ENCODE measurements at places on chromosomes 5 and 9.

- H3K27me3 ChIP-seq, result peaks cover 3% of the 10 kb centered on the region
- no peaks in the 10 kb centered on the region for H3K36me3 ChIP-seq
- H3K27ac ChIP-seq, result no peak overlapping the region
- H3K4me1 ChIP-seq, result peaks cover 2% of the 10 kb centered on the region
- H3K4me3 ChIP-seq, result no peak overlapping the region
Measured at GRCh38 chr5:34688015-34688810, 32.1 kb downstream of the RAI14 start.

DNA sequence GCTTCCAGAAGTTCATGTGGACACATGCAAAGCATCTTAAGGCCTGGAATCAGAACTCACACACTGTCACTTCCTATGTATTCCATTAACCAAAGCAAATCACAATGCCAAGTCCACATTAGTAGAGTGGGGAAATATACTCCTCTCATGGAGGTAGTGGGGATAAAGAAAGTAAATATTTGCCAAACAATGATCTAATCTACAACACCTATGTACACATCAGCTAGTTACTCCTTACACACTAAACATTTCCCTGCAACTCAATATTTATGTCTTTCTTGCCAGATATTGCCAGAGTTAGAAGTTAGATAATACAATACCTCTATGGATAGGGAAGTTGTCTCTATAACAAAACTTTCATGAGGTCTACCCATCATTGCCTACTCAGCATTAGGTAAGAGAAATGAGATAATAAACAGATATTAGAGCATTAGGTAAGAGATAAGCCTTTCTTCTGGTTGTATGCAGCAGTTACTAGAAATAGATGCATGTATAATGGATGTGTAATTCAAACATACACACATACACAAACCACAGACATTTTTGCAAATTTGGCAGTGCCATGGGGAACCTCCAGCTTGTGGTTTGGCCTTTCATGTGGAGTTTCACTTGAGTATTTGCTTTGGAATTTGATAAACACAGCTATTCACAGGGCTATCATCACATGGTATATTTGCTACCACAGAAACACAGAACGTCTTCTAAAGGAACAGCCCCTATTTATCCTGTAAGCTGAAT is 196.5 kb downstream of the TLE1 start:
- no peak overlapping the region for H3K4me3 ChIP-seq
- H3K27ac ChIP-seq, result no peak overlapping the region
- DNase-seq, result no peak
- H3K27me3 ChIP-seq, result no peaks in the 10 kb centered on the region
- H3K4me1 ChIP-seq, result no peaks in the 10 kb centered on the region

DNA sequence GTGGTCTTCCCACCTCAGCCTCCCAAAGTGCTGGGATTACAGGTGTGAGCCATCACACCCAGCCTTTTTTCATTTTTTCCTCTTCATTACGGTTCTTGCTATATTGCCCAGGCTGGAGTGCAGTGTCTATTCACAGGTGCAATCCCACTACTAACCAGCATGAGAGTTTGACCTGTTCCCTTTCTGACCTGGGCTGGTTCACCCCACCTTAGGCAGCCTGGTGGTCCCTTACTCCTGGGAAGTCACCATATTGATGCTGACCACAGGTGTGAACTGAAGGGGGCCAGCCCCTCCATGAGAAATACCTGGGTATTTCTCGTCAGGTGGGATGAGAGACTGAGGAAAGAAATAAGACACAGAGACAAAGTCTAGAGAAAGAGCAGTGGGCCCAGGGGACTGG is 2.4 kb downstream of the PDE6A start:
- no peak for DNase-seq
- peaks cover 4% of the 10 kb centered on the region for H3K27me3 ChIP-seq
- no peaks in the 10 kb centered on the region for H3K36me3 ChIP-seq
- H3K4me1 ChIP-seq, result no peaks in the 10 kb centered on the region

DNA sequence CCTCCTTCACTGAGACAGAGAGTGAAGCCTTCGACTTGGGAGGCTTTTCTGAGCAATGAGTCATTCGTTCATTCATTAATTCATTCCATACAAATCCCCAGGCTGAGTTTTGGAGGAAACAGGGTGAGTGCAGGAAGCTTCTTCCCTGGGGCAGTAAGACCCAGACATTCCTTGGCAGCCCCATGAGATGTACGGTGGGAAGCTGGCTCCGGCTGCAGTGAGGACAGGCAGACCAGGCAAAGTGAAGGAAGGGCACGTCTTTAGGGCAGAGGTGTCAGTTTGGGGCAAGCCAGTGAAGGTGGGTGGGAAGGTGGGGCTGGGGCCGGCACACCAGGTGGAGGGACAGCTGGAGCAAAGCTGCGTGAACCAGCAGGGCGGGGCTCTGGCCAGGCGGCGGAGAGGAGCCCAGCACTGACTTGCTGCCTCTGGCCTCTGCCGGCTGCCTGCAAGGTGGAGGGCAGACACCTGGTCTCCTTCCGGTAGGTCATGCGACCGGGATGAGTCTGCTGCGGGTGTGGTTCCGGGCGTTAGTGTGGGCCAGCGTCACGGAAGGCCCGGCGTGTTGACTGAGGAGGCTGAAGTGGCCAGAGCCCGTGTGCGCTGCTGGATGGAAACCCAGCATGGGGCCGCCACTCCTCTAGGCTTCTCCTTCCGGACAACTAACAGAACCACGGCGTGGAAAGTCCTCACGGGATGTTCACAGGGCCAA is 16.6 kb downstream of the OLFM1 start:
- DNase-seq, result no peak
- H3K27me3 ChIP-seq, result peaks cover 34% of the 10 kb centered on the region
- no peak overlapping the region for H3K27ac ChIP-seq
- H3K36me3 ChIP-seq, result no peaks in the 10 kb centered on the region
- no peak overlapping the region for H3K4me3 ChIP-seq

DNA sequence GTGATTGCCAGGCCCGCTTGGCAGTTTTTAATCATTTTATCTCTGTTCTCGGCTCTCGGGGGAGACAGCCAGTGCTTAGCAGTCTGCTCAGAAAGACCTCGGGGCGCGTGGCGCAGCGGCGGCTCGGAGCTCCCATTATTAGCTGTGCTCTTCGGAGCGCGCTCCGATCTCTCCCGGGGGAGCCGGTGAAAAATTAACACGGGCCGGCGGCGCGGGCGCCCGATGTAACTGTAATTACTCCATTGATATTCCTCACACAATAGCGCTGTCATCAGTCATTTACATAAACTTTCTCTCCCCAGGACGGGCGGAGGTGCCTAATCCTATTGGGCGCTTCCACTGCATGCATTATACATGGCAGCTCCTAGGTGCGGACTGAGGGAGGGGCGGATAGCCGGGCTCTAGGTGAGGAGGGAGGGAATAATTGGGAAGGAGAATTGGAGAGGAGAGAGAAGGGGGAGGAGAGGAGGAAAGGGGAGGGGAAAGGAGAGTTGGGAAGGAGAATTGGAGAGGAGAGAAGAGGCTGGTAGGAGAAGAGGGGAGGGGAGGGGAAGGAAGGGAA is 24.9 kb downstream of the LMX1B start:
- H3K27me3 ChIP-seq, result peaks cover 61% of the 10 kb centered on the region
- no peaks in the 10 kb centered on the region for H3K4me1 ChIP-seq
- no peak overlapping the region for H3K4me3 ChIP-seq
- no peak for DNase-seq

DNA sequence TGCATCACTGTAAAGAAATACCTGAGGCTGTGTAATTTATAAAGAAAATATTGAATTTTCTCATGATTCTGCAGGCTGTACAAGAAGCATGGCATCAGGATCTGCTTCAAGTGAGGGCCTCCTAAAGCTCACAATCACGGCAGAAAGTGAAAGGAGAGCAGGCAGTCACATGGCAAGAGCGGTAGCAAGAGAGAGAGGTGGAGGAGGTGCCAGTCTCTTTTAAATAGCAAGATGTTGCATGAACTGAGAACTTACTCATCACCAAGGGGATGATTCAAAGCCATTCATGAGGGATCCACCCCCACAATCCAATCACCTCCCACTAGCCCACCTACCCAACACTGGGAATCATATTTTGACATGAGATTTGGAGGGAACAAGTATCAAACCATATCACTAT is 184.5 kb upstream of the PAPPA start:
- no peaks in the 10 kb centered on the region for H3K36me3 ChIP-seq
- no peaks in the 10 kb centered on the region for H3K4me1 ChIP-seq
- DNase-seq, result no peak
- no peaks in the 10 kb centered on the region for H3K27me3 ChIP-seq
- H3K4me3 ChIP-seq, result no peak overlapping the region
- no peak overlapping the region for H3K27ac ChIP-seq

- H3K4me1 ChIP-seq, result peaks cover 6% of the 10 kb centered on the region
- peaks cover 3% of the 10 kb centered on the region for H3K27me3 ChIP-seq
- no peaks in the 10 kb centered on the region for H3K36me3 ChIP-seq
- H3K27ac ChIP-seq, result no peak overlapping the region
- no peak overlapping the region for H3K4me3 ChIP-seq
- no peak for DNase-seq
Measured at GRCh38 chr9:16221366-16221765, 649.1 kb downstream of the BNC2 start.

DNA sequence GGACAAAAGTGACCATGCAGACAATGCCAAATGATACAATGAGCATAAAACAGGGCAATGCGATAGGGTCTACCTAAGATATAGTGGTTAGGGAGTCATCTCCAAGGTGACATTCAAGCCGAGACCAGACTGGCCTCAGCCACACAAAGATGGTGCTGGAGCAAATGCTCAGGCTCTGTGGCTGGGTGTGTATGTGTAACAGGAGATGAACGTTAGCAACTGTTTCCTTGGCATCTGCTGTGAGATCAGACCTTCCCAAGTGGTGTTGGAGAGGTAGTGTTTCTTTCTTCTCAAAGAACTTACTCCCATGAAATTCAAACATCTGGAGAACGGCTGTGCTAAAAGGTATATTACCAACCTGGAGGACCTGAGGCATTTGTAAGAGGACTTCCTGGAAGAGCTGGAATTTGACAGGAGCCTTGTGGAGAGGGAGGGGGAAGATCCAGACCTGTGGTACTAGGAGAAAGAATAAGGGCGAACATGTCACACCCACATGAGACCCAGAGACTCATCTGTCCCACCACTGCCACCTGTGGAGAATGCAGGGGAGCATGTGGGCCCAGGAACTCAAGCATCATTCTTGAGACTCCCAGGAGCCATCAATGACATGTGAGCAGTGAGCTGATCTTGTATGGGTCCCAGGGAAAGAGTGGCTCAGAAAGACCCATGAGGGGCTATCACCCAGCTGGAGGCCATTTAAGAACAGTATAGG is 21.4 kb upstream of the ANXA6 start:
- H3K36me3 ChIP-seq, result peaks cover 6% of the 10 kb centered on the region
- DNase-seq, result no peak
- H3K27me3 ChIP-seq, result no peaks in the 10 kb centered on the region
- peaks cover 13% of the 10 kb centered on the region for H3K4me1 ChIP-seq
- no peak overlapping the region for H3K27ac ChIP-seq
- H3K4me3 ChIP-seq, result no peak overlapping the region

DNA sequence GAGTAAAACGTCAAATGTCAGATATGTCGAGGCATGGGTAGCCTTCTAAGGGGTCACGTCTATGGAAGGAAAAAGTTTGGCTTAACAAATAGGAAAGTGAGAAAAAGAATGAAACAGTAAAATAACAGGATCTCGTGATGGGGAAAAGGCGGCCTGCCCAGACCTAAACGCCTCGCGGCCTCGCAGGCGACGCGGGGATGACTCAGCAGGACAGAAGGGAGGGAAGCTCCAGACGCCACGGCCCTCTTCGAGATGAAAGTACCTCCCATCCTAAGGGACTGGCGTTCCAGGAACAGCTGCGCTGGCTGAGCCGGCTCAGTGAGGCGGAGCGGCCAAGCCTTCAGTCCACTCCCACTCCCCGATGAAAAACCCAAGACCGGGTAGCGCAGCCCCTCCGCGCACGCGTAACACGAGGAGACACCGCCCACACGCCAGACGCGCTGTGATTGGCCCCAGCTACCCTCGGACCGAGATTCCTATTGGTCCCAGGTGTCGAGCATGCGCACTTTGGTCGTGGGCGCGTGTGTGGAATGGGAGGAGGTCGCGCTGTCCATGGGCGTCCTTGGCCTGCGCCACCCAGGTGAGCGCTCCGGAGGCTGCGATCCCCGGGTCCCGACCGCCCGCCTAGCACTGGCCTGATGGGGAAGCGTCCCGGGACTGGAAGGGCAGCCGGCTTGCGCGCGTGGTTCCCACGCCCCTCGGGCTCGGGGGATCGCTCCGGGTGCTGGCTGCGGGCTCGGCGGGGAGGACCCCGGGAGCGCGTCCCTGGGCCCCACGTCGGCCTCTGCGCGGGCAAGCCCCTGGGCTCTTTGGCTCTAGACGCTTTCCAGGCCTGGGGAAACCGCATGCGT is 588.5 kb downstream of the MTRR start:
- peak overlapping the region; percentile 78 for H3K4me3 ChIP-seq
- H3K27me3 ChIP-seq, result no peaks in the 10 kb centered on the region
- H3K27ac ChIP-seq, result peak overlapping the region; percentile 85
- peaks cover 11% of the 10 kb centered on the region for H3K36me3 ChIP-seq

DNA sequence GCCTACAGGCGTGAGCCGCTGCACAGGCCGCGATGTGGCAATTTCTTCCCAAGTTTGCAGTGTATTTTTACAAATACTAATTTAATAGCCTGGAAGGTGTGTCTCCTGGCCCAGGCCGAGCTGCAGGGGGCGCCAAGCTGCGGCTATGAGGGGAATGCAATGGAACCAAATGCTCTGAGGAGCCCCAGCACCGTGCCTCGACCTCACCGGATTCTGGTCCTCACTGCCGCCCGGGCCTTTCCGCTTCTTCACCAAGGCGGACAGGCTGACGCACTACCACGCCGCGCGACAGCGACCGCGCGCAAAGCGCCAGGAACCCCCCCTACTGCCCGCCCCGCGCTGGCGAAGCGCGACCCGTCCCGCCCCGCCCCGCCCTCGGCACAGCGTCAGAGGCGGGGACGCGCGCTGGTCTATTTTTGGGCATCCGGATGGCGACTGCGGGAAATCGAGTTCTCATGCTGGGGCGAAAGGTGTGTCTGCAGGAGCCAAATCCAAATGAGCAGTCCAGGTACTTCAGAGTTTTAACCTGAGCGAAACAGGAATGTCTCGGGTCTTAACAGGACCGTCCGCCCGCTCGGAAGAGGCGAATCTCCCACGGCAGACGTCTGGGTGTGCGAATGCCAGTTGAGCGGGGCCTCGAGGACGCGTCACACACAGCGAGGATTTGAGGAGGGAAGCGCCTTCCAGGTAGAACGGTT is 31.7 kb upstream of the PRXL2C start:
- H3K27ac ChIP-seq, result no peak overlapping the region
- peaks cover 8% of the 10 kb centered on the region for H3K27me3 ChIP-seq
- H3K36me3 ChIP-seq, result peaks cover 3% of the 10 kb centered on the region
- peaks cover 5% of the 10 kb centered on the region for H3K4me1 ChIP-seq

DNA sequence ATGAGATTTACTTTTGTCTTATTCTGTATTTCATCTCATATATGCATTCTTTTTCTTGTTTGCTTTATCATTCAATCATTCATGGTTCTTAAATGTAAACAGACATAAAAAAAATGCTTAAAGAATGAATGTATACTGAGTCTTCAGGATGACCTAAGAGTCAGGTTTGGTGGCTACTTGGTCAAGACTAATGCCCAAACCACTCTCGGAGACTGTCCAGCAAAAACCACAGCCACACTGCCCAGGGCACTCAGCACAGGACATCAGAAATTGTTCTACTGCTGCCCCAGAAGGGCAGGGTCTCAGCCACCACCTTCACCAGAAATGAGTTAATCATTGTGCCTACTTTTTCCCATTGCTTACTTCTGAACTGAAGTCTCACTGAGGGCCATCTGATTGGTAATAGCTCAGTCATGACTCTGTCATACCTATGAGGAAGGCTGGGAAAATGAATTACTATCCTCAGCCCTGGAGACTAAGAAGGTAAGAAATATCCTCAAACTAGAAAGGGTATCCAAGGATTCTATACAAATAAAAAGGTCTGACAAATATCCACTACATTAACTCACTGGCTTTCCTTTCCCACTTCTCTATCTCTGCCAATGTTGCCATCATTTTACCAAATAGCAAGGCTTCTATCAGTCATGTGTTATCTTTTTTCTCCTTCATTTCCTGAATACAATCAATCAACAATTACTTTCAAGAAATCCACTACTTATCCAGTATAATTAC is 236.1 kb downstream of the CETN3 start:
- no peaks in the 10 kb centered on the region for H3K27me3 ChIP-seq
- DNase-seq, result no peak
- peaks cover 2% of the 10 kb centered on the region for H3K36me3 ChIP-seq
- no peak overlapping the region for H3K4me3 ChIP-seq
